ENCODE measurements at places on chromosomes 12 and 14. TPM values are rescaled to one million over a fixed set of nuclear protein-coding genes. Genes with fewer than 3 reads are reported as not detected.

- H3K4me1 ChIP-seq = peaks cover 7% of the 10 kb centered on the region
- H3K4me3 ChIP-seq = peak overlapping the region; percentile 33
- DNase-seq = peak; percentile 14
- H3K27ac ChIP-seq = peak overlapping the region; percentile 83
- 0 out of 3 replicates have a peak, but pooled peaks cover 3% of the 10 kb centered on the region for H3K36me3 ChIP-seq
Measured at GRCh38 chr12:42097971-42098370, 46.7 kb downstream of the GXYLT1 start.

DNA sequence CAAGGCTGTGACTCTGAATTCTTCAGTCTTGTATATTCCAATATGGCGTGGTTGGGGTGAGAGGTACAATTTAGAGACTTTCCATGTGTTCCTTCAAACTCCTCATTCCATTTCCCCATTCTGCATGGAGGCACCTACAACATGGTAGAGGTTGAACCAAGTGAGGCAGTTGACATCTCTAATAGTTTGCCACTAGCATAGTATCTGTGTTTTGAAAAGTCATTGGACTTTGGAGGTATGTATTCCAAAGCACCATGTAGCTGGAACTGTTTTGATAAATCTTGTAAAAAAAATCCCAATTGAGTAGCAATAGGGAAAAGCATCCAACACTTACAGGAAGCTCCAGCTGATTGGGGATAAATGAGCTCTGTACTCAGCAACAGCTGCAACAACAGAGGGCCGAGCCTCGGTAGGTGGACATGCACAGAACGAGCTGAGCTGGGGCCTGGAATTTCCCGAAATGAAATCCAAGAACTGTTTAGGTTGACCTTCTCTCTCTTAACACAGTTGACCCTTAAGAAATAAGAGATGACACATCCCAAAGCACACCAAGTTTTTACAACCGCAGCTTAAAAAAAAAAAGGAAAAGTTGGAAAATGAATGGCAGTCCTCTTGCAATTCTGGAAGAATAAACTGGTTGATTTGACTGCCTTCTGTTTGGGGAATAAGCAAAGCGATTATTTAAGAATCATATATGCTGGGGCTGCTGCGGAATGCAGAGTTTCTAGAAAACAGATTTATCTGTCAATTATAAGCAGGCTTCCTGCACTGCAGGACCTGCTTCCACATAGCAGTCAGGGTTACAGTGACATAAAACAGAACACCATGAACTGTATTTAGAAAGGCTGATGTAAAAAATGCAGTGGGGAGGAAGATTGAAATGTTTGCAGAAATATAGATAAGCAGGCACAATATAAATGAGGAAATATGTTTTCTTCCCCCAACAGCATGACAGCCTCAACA lies 194.6 kb upstream of the KRR1 start:
- H3K4me1 ChIP-seq = peaks cover 35% of the 10 kb centered on the region
- H3K36me3 ChIP-seq = no peaks in the 10 kb centered on the region
- no peak overlapping the region for H3K4me3 ChIP-seq

DNA sequence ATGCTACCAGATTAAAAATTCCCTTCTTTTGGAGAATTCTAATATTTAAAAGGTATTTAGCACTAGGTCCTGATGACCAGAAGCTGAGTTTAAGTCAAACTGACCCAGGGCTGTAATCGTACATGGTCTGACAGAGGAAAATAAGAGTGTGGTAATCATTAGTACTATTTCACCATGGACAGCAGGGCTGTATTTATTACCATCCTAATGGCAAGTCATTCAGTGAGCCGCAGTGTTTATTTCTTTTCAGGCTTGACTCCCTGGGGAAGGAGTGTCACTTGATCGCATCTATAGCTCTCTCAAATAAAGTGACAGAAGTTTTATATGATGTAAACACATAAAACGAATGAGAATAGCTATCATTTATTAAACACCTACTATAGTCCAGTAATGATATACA lies 261.8 kb downstream of the BTG1 start:
- no peak overlapping the region for H3K27ac ChIP-seq
- no peaks in the 10 kb centered on the region for H3K4me1 ChIP-seq
- H3K27me3 ChIP-seq = no peaks in the 10 kb centered on the region
- no peak overlapping the region for H3K4me3 ChIP-seq
- no peak for DNase-seq

DNA sequence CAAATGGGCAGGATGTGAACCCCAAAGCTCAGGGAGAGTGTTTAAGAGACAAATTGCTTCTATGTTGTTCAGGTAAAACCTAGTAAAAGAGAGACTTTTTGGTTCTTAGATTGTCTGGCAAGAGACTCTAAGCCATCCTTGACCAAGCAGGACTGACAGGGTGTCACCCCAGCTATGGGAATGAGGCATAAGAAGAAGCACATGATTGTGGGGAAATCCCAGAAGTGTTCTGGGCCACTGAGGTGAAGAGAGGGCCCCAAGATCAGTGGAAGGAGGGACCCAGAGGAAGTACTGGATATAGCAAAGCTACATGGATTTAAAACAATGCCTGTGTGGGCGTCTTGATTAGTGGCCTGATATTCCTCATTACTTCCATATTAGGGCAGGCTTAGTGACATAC lies 99.0 kb downstream of the SAMD4A start:
- H3K4me1 ChIP-seq = no peaks in the 10 kb centered on the region
- no peak overlapping the region for H3K4me3 ChIP-seq
- H3K27me3 ChIP-seq = no peaks in the 10 kb centered on the region
- no peak for DNase-seq
- no peaks in the 10 kb centered on the region for H3K36me3 ChIP-seq
- H3K27ac ChIP-seq = no peak overlapping the region

DNA sequence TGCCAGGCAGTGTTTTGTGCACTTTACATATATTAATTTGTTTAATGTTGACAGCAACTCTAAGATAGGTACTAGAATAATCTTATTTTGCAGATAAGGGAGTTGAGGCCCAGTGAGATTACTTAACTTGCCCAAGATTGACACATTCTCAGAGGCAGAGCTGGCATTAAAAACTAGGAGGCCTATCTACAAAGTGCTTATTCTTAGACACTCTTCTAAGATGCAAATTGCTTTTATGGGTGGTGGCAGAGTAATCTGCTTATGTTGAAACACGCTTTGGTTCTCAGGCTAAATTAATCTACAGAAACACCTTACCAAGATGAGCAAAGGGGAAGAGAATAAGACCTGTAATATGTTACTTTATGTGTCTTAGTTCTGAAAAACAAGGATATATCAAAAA lies 7.2 kb downstream of the MGP start:
- H3K27me3 ChIP-seq = no peaks in the 10 kb centered on the region
- no peaks in the 10 kb centered on the region for H3K4me1 ChIP-seq
- no peak overlapping the region for H3K4me3 ChIP-seq

GRCh38 chr14:35607380-35607779 lies 73.4 kb downstream of the INSM2 start:
- no peak overlapping the region for H3K4me3 ChIP-seq
- no peaks in the 10 kb centered on the region for H3K27me3 ChIP-seq
- DNase-seq = no peak
- no peak overlapping the region for H3K27ac ChIP-seq
- H3K36me3 ChIP-seq = no peaks in the 10 kb centered on the region

- no peak overlapping the region for H3K27ac ChIP-seq
- H3K4me1 ChIP-seq = peaks cover 5% of the 10 kb centered on the region
- no peak overlapping the region for H3K4me3 ChIP-seq
- peaks cover 2% of the 10 kb centered on the region for H3K27me3 ChIP-seq
- DNase-seq = no peak
- no peaks in the 10 kb centered on the region for H3K36me3 ChIP-seq
Measured at GRCh38 chr12:109020146-109020795, 597 bp downstream of the SVOP start.

DNA sequence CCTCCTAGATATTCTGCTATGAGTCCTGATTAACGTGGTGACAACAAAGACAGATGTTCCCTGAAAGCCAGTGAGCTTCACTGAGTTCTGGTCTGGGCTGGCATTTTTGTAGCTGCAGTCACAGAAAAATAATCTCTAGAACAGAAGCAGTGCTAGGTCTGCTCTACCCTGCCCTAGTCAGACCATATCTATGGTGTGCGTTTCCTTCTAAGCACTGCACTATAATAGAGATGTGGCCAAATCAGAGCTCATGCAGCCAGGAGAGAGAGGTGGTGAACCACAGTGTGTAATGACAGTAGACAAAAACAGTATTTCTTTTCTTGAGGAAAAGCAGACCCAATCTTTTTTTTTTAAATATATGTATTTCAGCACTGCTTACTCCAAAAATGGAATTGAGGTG lies 76.3 kb downstream of the CMAS start:
- no peaks in the 10 kb centered on the region for H3K4me1 ChIP-seq
- H3K27ac ChIP-seq = no peak overlapping the region
- no peaks in the 10 kb centered on the region for H3K27me3 ChIP-seq
- H3K36me3 ChIP-seq = no peaks in the 10 kb centered on the region
- H3K4me3 ChIP-seq = no peak overlapping the region
- no peak for DNase-seq

- H3K27me3 ChIP-seq = no peaks in the 10 kb centered on the region
- no peaks in the 10 kb centered on the region for H3K4me1 ChIP-seq
- H3K27ac ChIP-seq = no peak overlapping the region
- H3K4me3 ChIP-seq = no peak overlapping the region
Measured at GRCh38 chr12:89789862-89790261, 81.2 kb upstream of the ATP2B1 start.

DNA sequence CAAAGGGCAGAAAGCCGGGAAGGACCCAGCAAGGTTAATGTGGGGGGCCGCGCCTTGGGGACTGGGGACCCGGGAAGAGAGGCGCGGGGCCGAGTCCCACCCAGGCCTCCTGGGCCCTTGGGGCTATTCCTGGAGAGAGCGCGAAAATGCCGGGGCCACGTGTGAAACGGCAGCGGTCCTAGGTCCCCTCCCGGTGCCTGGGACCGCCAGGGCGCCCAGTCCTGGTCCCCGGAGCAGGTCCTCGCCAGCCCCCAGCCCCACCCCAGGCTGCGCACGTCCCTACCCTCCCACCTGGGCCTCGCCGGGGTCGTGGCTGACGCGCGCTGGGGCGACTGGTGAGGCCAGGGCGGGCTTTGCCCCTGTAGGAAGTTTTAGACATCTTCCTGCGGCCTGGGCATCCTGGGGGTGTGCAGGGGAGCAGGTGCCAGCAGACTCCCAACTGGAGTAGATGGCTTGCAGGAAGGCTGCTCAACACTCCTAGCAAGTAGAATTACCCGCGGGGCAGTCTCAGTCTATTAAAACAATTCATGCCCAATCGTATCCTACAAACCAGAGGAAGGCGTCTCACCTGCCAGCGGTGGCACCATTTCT lies 708 bp downstream of the FAR2 start:
- H3K4me1 ChIP-seq = peaks cover 2% of the 10 kb centered on the region
- peak; percentile 30 for DNase-seq
- no peaks in the 10 kb centered on the region for H3K27me3 ChIP-seq

Gene TPPP2
- total RNA-seq = not detected

Gene REM2
- total RNA-seq = 0.69 TPM

Gene KIF26A
- 0.04 TPM for total RNA-seq

Gene TTC6
- total RNA-seq = not detected

Gene DPY19L2
- 0.18 TPM for total RNA-seq

Gene WDHD1
- total RNA-seq = 34.1 TPM

Gene CLEC4D
- not detected for total RNA-seq

Gene LRRK2
- total RNA-seq = 0.58 TPM
